ENCODE measurements at places on chromosomes 16 and 17.
A peak's percentile ranks its signal among the peaks of the same experiment; 100 is the strongest.

- DNase-seq, result peak; percentile 67
Measured at GRCh38 chr17:8122422-8122923, 1.4 kb downstream of the HES7 start.

DNA sequence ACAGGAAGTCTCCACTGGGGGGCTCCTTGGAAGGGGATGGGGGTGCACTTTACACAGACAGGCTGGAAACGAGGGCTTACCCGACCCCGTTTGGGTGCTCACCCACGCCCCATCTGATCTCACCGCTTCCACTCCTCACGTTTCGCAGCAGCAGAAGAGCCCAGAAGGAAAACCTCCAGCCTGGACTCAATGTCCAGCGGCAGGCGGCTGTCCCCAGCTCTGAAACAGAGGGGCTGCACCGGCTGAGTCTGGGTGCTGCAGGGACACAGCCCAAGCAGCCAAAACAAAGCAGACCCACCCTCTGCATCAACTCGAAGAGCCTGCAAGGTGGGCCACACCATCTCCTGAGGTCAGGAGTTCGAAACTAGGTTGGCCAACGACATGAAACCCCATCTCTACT is 3.9 kb downstream of the MEAK7 start:
- DNase-seq, result no peak

DNA sequence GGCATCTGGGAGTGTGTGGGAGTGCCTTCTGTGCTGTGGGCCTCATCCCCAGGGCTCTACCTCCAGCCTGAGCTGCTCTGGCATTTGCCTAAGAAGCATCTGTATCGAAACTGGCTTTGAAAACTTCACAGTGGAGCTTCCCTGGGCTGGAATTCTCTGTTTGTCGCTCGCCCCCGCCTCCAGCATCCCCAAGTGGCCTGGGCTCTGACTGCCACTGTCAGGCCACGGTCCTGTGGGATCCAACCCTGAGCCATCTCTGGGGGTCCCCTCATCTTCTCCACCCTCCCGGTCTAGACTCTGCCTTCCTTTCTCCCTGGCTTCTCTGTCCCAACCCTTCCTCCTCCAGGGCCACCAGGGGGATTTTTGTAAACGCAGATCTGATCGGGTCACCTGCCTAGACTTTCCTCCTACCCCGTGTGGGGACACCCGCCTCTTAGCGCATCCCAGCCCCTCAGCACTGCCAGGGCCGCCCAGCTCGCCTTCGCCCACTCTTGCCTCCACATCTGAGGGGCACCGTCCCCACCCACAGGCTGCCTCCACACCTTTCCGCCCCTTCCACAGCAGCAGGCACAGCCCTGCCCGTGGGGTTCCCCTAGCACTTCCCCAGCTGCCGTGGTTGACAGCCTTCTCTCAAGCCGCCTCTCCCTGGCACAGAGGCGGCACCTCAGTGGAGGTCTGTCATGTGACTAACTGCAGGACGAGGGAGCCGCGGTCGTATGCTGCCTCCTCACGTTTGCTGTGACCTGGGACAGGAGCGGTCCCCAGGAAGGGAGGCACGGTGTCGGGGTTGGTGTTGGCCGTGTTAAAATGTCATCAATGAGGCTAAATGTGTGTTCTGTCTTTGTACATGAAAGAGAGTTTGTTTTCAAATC is 12.0 kb downstream of the TBC1D24 start:
- no peak for DNase-seq

DNA sequence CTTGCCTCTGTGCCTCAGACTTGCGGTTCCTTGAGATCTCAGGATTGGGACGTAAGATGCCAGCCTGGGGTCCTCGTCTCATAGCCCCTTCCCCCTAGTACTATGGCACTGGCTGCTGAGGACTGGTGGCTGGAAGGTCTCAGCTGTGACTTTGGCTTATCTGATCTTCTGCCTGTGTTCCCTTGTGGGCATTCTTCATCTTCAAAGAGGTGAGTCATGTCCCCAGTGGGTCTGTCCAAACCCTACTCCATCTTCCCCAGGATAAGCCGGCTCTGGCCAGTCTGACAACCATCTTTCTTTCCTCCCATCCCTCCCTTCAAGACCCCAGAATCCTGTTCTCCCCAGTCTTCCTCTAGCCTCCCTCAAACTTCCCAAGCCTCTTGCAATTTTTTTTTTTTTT is 3.6 kb downstream of the CD19 start:
- no peak for DNase-seq

DNA sequence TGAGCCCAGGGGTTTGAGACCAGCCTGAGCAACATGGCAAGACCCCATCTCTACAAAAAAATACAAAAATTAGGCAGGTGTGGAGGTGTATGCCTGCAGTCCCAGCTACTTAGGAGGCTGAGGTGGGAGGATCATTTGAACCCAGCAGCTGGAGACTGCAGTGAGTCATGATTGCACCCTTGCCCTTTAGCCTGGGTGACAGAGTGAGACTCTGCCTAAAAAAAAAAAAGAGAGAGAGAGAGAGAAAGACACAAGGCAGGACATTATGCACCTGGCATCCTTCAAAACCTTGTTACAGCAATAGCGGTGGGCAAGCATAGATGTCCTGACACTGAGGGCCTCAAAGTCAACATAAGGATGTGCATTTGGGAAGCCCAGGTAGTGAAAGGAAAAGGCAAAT is 19.9 kb upstream of the SIAH1 start:
- no peak for DNase-seq

DNA sequence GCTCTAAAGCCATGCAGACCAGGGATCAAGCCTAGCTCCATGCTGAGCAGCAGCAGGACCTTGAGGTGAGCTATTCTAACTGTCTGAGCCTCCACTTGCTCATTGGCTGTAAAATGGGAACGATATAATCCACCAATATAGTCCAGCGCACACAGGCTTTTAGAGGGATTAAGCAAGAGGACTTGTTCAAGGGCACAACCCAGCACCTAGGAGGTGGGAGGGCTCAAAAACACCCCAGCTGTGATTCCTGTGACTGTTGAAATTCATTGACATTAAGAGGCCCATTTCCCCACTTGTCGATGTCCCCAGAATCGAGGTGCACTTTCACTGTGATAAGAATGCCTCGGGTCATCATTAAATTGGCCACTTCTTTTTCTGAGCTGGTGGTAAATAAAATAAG is 4.1 kb downstream of the USH1G start:
- DNase-seq, result no peak

- DNase-seq, result no peak
Measured at GRCh38 chr17:55642741-55643140, 79.9 kb downstream of the TMEM100 start.

- no peak for DNase-seq
Measured at GRCh38 chr17:73401911-73402310, 90.1 kb upstream of the CDC42EP4 start.

- DNase-seq, result no peak
Measured at GRCh38 chr17:31803494-31804213, 55.4 kb downstream of the COPRS start.

DNA sequence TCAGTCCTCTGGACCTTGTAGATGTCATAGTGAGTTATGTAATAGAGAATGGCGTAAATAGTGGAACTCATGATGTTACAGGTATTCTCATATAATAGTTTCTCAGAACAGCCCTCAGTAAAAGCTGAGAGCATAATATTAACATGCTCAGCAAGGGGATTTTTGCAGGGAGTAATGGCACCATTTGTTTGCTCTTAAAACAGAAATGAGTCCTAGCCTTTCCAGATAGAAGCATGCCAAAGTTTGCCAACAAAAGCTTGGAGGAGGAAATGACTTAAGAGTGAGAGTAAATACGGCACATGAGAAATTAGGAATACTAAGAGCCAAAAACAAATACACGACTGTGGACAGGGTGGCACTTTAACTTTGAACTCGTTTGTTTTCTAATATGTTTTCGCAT is 198.4 kb downstream of the ANKFN1 start:
- DNase-seq, result no peak
